ENCODE measurements at places on chromosomes 2 and 18. TPM values are rescaled to one million over a fixed set of nuclear protein-coding genes. Genes with fewer than 3 reads are reported as not detected.

SPR gene
- total RNA-seq, result 10.7 TPM

RNF125 gene
- total RNA-seq, result 14.3 TPM

HOXD10 gene
- not detected for total RNA-seq

EPAS1 gene
- total RNA-seq, result 3.7 TPM

DNA sequence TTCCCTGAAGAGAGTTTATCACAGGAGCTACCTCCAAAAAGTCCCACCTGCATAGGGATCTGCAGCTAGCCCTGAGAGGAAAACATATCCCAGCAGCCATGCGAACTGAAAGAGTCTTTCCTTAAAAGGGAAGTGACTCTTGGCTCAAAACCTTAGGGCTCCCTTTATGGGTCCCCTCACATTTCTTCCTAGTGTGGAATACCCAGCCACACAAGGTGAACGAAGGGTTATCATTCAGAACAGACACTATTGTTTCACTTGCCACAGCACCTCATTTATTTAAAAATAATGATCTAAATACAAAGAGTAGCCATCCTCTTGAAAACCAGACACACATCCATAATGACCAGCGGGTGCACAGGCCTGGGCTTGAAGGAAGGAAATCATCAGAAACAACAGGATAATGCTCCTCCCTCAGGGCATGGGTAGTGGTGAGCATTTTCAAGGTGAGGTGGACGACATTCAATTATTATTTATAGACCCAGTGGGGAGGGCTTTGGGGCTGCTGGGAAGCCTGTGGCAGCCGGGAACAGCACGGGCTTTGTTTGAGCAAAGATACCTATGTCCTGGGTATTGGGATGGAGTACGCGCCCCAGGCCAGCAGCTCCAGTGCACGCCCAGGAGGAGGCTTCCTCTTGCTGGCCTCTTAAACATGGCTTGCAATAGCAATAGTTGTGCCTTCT, 119.0 kb upstream of the ITGA6 start:
- DNase-seq, result no peak

GRCh38 chr2:45435316-45435715, 175.8 kb downstream of the SRBD1 start:
- no peak for DNase-seq

GRCh38 chr18:2050702-2051201, 520.6 kb downstream of the METTL4 start:
- no peak for DNase-seq

GRCh38 chr2:96353606-96354101, 18.1 kb downstream of the NCAPH start:
- DNase-seq, result no peak

DNA sequence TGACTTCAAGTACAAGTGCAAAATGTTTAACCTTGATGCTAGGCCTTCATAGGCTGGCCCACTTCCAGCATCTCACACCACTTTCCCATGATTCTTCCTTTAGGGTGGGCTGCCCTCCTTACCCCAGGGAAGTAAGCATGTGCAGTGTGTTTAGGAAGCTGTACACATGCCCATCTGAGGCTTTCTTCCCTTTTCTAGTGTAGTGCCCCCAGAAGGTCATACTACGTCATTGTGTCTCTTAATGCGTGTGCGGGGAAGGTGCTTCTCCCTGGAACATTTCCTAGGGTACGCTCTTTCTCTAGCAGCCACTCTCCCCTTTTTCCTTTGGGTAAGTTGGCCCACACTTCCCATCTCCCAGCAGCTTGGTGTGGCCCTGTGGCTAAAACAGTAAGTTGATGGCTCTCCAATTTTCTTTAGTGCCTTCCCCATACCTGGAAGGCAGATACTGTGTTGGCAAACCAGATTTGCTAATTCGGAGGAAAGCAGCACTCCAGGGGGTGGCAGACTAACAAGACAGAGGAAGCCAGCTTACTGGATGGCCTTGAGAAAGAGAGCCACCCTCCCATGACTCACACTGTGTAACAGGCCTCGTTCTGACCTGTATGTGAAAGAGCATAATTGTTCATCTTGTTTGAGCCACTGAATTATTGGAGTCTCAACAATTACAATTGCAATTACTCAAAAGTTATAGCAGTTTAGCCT, 1.1 kb upstream of the SULT6B1 start:
- DNase-seq, result no peak

DNA sequence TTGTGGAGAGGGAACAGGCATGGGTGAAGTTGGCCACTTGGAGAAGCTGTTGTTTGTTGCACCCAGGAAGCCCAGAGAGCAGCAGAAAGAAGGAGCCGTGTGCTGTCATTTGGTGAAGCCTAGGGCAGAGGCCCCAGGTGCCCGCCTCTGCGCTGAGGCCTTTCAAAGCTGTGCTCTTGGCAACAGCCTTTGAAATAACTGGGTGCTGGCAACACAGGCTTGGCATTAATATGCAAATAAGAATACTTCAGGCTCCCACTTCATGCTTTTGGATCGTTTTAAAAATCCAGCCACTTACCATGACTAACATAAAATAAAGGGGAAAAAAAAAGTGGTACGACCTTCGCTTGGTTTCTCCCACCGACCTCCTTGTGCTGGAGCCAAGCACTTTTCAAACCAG, 41.1 kb downstream of the DHRS9 start:
- no peak for DNase-seq

DNA sequence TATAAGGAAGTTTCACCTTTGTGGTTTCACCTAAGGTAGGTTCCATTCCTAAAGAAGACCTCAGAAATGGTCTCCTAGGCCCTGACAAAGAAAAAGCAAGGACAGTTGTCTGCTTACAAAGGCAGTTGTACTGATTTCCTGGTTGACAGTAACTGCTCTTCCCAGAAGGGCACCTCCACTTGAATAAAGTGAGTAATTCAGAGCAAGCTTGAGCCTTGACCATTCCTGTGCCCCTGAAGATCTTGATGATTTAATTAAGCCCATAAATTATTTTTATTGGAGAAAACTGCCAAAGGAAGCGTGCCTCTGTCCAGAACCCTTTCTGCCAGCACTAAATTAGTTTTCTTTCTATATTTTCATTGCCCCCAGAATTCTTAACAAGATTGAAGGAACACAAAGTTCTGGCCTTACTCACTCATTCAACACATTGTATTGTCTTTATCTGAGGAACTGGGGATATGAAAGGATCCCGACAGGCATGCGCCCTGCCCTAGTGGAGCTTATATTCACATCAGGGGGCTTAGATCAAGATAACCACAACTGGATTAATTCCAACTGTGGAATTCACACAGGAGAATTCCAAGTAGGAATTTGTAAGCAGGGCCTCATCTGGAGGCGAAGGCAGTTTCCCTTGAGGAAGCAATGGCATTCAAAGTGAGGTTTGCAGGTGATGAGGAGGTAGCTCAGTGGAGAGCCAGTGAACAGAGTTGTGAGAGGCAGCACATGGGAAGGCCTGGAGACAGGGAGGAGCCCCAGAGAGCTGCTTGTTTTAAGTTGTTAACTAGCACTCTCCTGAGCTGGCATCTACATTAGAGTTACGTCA, 21.2 kb downstream of the PTRHD1 start:
- no peak for DNase-seq

DNA sequence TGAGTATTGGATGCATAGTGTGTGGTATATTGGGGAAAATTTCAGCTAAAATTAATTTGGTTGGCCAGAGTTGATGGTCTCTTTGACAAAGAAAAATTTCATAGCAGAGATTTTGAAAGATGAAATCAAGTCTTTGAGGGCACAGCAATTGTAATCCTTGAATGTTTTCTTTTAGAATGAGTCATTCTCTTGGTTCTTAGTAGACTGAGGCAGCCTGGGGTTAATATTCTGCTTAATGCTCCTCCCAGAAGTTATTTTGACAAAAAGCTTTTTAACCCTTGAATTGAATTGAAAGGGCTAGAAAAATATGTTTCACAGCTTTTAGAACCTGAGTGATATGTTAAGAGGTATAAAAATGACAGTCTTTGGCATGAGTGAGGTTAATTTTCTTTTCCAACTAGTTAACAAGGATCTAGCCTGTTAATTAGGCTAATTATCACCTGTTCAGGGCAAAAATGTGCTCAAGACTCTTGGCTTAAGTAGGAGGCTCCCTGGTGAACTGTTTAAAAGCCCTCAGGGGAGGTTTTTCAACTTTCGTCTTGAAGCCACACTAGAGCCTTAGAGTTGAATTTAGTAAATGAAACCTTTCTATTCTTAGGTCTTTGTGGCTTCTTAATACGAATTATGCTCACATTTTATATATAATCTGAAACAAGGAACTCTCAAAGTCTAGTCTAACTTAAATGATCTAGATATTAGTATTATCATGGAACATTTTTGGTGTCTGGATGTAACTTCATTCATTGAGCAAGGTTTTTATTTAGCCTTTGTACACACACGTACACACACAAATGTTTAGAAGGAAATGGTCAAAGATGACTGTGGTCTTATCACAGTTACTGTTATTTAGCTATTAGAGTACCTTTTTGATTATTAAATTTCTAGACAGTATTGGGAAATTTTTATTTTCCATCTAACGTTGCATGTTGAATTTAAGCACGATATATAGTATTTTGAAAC, 272.5 kb downstream of the ZNF407 start:
- DNase-seq, result no peak

- DNase-seq, result no peak
Observed at GRCh38 chr2:219777388-219777787, 150.0 kb downstream of the SLC4A3 start.
